ENCODE measurements at places on chromosomes 11 and 22. TPM values are rescaled to one million over a fixed set of nuclear protein-coding genes. Genes with fewer than 3 reads are reported as not detected.

DNA sequence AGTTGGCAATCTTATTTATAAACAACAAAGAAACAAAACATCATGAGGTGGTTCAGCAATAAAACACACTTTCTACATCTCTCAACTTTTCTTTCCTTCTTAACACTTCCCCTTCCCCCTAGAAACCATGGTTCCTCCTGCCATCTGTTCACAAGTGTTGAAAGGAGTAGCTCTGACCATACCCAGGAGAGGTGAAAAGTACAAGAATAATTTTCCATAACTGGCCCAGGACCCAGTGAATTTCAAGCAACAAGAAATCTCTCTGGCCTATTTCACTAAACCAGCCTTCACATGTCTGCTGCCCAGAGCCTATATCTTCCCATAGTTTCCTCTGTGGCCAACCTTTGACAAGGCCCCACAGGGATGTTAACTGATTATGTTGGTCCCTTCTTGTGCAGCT lies 98.2 kb upstream of the CEP126 start:
- DNase-seq, result no peak

- DNase-seq, result no peak
These were observed 5.1 kb downstream of the MOB2 start for GRCh38 chr11:1481483-1481825.

DNA sequence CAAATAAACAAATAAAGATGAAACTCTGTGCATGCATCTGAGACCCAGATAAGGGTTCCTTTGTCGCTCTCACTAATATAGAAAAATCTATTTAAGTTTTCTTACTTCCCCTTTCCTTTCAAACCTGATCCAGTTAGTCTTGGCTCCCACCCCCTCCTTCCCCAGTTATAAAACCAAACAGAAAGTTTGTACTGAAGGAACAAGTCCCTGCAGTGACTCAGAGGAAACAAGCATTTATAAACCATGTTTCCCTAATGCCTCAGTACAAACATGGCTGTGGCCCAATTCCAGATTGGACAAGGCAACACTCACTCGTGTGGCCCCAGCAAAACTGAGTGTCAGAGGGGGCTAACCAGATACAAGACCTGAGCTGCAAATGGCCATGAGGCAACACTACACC lies 65.5 kb upstream of the ARHGAP20 start:
- no peak for DNase-seq

- no peak for DNase-seq
These were observed 19.0 kb upstream of the CHST1 start for GRCh38 chr11:45684440-45684839.

DNA sequence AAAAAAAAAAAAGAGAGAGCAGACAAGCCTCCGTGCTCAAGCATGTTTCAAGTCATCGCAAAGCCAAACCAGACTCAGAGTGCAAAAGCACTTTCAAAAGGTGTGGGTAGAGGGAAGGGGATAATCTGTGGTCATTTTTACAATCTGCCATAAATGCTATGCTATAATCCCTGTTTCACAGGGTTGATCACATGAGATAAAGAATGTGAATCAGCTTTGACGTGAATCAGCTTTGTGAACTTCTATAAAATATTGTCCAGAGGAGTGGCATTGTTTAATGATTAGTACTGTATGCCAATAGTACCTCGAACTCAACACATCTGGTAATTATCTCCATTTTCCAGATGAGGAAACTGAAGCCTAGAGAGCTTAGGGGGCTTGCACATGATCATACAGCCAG lies 20.0 kb upstream of the POLD3 start:
- DNase-seq, result no peak

DNA sequence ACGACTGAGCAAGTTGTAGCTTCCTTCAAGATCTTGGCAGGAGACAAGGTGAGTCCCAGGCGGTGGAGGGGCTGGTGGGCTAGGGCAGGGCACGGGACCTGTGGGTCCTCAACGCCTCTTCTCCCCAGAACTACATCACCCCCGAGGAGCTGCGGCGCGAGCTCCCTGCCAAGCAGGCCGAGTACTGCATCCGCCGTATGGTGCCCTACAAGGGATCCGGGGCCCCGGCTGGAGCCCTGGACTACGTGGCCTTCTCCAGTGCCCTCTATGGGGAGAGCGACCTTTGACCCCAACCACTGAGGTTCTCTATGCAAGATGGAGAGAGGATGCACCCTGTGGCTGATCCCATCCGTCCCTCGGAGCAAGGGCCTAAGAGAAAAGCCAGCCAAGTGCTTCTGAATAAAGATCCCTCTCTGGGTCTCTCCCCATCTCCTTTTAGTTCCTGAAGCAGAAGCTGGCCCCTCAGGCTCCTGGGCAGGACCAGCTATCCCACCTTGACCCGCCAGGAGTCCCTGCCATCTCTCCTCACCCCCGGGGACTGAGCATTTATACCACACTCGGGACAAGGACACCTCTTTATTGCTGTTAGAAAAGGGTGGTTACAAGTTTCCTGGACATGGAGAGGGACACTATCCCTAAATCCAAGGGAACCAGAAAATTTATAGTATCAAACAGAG lies 5.4 kb downstream of the CTSF start:
- no peak for DNase-seq

DNA sequence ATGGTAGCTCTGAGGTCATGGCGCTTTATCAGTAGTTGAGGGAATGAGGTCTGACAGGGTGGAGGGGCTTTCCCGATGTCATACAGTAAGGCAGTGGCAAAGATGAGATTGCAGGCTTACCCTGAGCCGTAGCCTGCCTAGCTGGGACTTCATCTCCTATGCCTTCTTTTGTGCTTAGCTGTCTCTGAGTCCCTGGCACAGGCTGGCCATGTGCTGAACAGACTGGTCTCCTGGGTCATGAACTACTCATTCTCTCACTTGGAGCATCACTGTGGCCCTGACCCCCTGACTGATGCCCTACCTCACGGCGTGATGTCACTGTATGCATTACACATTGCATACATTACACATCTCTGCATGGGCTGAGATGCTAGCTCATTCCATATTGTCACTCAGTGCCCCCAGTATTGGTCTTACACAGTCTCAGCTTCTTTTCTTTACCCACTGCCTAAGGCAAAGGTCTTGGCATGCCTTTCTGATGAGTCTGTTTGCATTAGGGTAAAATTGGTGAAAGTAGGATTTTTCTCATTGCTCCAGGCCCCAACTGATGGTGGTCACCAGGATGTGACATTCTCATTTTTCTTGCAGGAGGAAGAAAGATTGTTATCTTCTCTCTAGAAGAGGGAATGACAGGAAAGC lies 389.4 kb upstream of the CADM1 start:
- DNase-seq, result no peak

DNA sequence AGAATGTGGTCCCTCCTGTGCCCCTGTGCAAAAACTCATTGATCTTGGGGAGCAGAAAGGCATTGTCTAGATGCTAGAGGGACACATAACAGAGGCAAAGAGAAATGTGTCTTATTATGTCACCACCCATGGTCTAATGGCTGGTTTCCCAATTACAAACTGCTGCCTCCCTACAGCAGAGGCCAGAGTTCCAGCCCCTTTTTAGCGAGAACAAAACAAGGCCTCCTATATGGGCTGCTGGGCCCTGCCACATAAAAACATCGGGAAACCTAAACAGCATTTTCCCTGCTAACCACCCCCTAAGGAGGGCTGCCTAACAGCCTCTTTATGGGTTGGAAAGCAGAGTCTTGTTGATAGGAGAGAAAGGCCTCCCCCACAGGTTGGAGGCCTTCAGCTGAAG lies 75.2 kb upstream of the CRTAM start:
- no peak for DNase-seq

DNA sequence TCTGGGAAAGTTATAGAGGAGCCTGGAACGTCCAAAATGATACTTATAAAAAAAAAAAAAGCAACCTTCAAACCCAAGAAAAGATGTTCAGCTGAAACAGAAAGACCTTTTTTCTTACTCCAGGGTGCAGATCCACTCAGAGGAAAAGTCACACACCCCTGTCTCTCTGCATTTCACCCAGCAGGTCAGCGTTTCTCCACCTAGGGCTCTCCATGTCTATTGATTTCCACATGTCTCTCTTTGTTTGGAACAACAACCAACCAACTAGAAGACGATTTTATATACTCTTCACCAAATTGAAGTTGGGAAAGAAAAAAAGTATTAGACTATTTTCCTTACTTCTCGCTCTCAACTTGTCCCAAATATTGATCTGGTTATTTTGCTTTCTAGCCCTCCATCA lies 42.2 kb upstream of the BLID start:
- no peak for DNase-seq

DNA sequence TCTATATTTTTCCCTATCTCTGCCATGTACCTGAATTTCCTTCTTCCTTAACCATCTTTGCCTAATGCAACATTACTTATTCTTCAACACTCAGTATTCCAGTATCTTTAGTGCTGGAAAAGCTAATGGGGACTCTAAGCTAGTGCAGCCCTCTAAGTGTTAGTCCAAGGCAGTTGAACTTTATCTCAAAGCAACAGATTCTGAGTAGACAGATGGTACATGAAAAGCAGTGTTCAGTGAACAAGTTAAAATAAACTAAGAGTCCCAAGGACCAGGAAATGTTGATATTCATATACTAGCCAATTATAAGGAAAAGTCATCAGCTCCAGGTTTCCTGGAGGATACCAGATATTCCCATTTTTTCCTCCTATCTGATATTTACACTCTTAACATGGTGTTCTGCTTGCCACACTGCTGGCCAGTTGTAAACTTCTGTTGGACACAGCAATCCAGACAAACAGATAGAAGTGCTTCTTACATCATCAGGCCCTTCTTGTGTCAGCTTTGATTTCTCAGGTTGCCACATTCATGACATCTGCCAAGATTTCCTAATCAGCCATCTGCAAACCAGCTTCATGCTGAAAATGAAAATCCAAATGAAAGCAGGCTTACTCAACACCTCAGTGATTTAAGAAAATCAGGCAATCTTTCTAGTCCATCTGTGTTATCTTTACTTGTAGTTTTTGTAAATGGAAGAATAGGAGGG lies 255.9 kb upstream of the POU2AF2 start:
- DNase-seq, result no peak

DNA sequence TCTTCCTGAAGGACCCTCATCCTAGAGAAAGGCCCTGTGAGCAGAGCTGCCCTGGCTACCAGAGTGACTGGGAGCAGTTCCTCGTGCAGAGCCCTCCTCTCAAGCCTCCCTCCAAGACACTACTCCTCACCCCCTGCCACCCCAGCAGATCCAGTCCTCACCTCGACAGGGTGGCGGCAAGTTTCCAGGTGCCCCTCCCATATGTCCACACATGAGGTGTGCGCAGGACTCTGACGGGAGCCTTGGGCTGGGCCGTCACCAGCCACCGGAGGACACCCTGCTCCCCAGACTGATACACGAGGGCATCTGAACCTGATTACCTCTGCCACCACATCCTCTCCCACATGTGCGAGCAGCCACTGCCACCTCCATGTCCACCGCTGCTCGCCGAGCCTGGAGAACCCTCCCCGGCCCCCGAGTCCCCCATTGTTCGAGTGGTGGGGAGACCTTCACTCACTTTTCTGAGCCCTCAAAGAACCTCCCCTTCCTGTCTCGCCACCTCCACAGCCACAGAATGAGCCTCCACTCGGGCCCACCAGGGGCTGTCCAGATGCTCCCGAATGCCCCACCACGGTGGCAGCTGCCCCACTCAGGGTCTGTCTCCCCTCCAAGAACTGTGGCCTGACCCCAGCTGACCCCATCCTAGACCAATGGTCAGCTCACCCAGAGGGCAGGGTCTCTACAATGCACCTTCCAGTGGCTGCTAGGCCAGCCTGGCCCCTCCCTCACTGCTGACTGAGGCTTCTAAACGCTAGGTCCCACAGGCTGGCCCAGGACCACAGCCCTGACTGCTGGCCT lies 62.5 kb downstream of the DGCR2 start:
- DNase-seq, result no peak

GRCh38 chr11:706957-707816 lies 1.2 kb downstream of the EPS8L2 start:
- DNase-seq, result no peak

DNA sequence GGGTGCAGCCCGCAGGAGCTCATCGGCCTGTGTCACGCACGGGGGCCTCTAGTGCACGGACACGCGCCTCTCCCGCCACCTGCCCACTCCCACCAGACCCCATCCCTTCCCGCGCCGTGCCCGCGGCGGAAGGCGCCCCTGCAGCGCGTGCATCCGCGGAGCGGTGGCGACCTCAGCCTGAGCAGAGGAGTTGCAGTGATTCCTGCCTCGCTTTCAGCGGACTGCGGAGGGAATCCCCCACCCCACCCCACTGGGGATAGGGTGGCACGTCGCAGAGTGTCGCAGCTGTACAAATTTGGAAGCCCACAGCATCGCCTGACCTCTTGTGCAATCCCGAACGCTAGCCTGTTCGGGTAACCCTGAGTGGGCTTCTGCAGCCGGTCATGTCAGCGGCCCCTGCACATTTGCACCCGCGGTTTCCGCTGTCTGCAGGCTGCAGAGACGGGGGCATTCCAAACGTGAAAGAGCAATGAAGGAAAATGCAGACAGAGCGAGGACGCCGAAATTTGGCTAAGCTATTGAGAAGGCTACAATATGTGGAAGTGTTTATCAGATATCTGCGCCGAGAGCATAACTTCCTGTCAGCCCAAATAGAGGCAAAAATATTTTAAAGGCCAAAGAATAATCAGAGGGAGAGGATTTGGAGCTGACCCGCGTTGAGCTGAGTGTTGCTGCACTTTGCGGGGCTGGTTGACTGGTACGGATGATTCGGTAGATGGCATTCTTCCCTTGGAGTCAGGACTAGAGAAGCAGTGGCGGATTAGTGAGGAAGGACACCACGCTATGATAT lies 617 bp upstream of the ARHGAP20 start:
- no peak for DNase-seq

GRCh38 chr11:73308003-73308960 lies at the start of gene ARHGEF17:
TSS of gene ARHGEF17 (plus strand) at chr11:73308276. CDS start at chr11:73308639, 363 bp downstream.
- peak; percentile 77 for DNase-seq

- peak; percentile 23 for DNase-seq
These were observed 31.3 kb downstream of the TRAF6 start for GRCh38 chr11:36478700-36479329.

DNA sequence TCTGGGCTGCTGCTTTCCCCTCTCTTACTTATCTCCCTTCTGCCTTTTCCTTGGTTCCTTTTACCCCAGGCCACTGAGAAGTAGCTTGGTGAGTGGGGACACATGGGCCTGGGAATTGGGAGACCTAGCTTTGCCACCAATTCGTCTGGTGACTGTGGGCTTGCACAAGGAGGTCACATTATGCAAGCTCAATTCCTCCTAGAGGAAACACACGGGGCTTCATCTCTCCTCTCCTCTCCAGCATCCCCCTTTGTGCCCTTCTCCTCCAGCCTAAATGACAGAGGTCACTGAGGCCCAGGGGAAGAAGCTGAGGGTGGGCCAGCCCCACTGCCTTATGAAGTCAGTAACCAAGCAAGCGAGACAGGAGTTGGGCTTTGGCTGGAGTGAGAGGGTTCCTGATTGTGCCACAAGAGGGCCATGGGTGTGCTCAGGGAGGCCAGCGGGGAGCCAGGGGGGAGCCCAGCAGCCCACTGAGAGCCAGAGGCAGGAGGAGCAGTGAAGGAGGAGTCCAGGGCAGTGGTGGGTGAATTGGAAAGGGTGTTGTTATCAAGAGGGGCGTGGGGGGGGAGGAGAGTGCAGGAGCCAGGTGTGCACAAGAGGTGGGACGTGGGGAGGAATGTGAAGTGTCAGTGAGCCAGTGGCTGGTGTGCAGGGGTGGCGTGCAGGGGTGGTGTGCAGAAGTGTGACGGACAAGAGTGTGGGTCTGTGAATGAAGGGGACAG lies 2.0 kb downstream of the CLCF1 start:
- no peak for DNase-seq

Gene PTGDR2
- 0.98 TPM for polyA plus RNA-seq

Gene GGT5
- polyA plus RNA-seq, result 101 TPM

Gene FGF4
- not detected for polyA plus RNA-seq
